ENCODE measurements at places on chromosomes 7 and 10. TPM values are rescaled to one million over a fixed set of nuclear protein-coding genes. Genes with fewer than 3 reads are reported as not detected.

The SLC39A12 gene
- not detected for total RNA-seq

The FAM131B gene
- 3.1 TPM for total RNA-seq

The VIPR2 gene
- 0.68 TPM for total RNA-seq

The HYAL4 gene
- total RNA-seq, result 0.37 TPM

The GIMAP2 gene
- total RNA-seq, result 19.7 TPM

The ZDHHC4 gene
- 160 TPM for total RNA-seq

The GPER1 gene
- total RNA-seq, result 1.5 TPM

The PSD gene
- total RNA-seq, result 0.06 TPM

The PIK3AP1 gene
- not detected for total RNA-seq

The SMKR1 gene
- 0.25 TPM for total RNA-seq

The CARD11 gene
- 0.04 TPM for total RNA-seq
